ENCODE measurements at places on chromosomes 6 and 20.

DNA sequence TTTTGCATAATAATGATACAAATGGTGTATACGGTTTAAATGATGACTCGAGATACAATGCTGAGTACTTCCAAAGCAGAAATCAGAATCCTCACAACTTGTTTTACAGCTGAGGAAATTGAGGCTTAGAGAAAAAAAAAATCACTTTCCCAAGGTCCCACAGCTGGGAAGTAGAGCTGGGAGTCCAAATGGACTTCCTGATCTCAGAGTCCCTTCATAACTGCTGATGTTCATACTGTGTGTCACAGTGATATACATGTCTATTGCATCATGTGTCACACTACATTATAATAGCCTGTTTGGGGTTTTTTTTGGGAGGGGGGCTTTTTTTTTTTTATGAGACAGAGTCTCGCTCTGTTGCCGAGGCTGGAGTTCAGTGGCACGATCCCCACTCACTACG lies 8.5 kb downstream of the HM13 start:
- DNase-seq, result no peak

DNA sequence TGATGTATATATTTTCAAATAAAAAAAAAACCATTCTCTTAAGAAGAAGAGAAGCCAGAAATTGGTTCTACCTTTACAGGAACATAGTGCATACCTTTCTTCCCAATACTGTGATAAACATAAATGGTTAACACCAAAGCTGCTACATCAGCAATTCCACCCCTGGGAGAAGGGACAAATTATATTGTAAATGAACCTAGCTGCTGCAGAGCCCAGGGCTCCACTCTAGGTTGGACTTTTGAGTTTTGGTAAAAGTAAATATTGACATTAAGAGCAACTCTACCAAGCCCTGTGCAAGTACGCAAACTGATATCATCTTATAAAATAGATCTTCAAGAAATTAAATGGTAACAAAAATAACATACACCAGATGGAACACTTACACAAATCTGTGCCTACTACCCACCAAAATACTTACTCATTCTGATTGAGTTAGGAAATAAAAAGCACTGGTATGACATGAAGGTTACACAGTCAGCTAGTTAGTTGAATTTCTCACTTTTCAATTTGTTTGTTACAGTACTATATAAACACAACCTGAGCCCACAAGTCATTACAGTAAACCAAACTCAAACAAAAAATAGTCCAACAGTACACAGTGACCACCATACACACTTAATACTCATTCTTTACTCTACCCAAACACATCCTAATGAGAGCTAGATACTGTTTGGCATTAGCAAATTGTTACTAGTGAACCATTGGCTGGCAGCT lies 223.3 kb upstream of the HEY2 start:
- no peak for DNase-seq

DNA sequence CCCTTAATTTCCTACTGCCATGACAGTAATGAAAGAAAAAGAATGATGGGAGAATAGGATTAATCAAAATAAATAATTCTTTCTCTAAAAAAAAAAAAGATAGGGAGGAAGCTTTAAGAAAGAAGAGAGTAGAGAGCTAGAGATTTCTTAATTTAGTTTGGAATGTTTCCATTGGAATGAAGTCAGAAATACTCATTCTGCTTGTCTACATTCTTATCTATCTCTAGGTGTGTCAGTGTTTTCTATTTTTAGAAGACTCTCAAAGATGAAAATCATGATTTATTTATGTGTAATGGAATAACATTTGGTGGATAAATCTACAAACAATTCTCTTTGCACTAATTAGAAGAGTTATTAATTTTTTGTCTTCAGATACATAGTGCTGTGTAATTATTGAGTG lies 38.0 kb upstream of the HIVEP1 start:
- no peak for DNase-seq

DNA sequence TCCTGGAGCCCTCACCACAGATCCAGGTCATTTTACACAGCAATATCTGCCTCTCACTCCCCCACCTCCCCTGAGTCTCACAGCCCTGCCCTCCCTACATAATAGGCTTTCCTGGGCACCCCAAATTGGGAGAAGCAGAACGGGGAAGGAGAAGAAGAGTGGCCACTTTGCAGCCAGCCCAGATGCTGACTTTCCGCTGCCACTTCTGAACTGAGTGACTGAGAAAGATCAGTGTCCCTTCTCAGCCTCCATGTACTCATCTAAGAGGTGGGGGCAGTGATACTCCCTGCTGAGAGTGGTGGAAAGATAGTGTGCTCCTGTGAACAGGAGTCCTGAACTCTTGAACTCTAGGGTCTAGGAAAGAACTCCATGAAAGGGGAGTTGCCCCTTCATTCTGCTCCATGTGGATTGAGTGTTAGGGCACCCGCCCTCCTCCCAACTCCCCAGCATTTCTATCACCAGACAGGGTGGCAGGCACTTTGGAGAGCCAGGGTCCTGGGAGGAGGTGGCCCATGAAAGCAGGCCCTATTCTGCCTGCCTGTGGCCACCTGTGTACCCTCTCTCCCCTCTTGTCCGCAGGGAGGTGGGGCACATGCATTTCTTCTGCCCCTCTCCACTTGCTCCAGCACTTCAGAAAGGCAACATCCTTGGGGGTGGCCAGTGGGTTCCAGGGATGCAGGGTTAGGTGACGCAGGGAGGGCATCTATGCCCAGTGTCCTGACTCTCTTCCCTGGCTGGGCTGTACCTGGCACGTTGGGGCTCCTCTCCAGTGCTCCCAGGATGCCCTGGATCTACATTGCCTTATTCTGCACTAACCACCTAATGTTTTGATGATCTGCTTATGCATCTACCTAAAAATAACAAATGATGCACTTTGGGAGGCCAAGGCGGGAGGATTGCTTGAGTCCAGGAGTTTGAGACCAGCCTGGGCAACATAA lies 38.3 kb upstream of the MRPS18A start:
- DNase-seq, result peak; percentile 53

DNA sequence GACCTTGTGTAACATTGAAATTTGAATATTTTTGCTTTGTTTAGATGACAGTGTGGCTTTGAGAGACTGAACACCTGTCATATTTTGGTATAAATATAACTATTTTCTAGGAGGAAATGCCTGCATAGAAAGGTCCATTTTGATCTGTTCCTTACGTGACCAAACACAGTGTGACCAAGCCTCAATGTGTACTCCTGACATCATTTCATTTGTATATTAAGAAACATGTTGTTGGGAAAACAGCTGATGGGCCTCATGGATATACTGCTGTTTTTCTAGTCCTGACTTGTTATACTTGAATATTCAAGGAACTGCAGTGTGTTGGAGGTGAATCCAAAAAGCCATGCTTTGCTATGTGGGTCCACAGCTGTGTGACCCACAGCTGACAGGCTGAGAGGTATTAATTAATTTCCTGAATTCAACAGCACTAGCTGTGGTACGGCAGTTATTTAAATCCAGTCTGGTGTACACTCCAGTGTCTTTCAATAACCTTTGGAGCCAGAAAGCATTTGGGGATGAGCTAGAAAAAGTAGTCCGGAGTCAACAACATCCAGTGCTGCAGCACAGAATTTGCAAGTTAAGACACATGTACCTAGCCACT lies 18.9 kb downstream of the NCOA7 start:
- DNase-seq, result no peak

GRCh38 chr6:46240866-46241565 lies 70.2 kb upstream of the ENPP5 start:
- no peak for DNase-seq

- no peak for DNase-seq
Observed at GRCh38 chr6:169171951-169172350, 81.7 kb downstream of the THBS2 start.

- no peak for DNase-seq
Observed at GRCh38 chr20:34567892-34568865, 9.7 kb downstream of the MAP1LC3A start.

GRCh38 chr6:164570801-164571200 lies 738.6 kb downstream of the C6orf118 start:
- no peak for DNase-seq

DNA sequence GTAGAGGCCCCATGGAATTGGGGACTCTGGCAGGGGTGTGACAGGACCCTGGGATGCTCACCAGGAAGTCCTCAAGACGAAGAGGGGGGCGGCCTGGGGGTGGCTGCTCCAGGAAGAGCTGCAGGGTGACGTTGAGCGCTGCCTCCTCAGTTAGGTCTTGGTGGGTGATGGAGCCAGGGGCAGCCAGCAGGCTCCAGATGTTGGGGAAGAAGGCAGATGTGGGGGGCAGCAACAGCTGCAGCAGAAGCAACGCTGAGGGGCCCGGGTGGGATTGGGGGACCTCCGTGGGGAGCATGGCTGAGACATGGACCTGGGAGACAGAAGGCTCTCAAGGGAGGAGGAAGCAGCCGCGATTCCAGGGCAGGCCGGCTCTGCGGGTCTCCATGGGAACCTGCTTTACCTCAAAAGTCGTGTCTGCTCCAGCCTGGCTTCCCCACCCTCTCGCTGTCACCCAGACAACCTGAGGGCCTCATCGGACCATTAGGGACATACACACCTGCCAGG lies 591 bp downstream of the VWA7 start:
- DNase-seq, result no peak

DNA sequence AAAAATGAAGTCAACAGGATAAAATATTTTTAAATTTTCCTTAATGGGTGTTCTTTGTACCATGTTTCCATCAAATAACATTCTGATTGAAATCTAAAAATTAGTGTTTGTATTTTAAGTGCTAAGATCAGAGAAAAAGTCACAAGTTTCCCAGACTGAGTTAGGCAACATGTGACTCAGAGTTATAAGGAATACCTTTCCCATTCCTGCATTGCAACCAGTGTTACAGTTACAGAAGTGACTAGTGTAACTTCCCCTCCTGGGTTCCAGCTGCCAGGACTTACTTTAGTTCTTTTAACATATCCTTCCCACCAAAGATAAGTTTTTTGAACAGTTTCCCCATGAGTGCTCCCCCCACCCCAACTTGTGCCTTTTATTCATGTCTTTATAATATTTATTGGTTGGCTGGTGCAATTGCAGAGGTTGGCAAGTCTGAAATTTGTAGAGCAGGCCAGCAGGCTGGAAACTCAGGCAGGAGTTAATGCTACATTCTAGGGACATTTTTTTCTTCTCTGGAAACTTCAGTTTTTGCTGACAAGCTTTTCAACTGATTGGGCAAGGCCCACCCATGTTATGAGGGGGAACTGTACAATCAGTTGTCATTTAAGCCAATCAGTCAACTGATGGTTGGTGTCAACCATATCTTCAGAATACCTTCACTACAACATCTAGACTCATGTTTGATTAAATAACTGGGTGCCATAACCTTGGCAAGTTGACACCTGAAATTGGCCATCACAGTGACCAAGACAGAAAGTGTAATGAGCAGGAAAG lies 22.9 kb upstream of the ESR1 start:
- DNase-seq, result no peak

- no peak for DNase-seq
Observed at GRCh38 chr6:80434691-80435350, 328.4 kb downstream of the BCKDHB start.

GRCh38 chr6:107704347-107705013 lies 119.6 kb downstream of the SCML4 start:
- peak; percentile 59 for DNase-seq

GRCh38 chr6:102417368-102417998 lies 1024.0 kb downstream of the GRIK2 start:
- DNase-seq, result no peak

GRCh38 chr20:19785173-19785982 lies 27.3 kb downstream of the RIN2 start:
- DNase-seq, result no peak

GRCh38 chr20:20624914-20625313 lies 87.5 kb downstream of the RALGAPA2 start:
- no peak for DNase-seq

DNA sequence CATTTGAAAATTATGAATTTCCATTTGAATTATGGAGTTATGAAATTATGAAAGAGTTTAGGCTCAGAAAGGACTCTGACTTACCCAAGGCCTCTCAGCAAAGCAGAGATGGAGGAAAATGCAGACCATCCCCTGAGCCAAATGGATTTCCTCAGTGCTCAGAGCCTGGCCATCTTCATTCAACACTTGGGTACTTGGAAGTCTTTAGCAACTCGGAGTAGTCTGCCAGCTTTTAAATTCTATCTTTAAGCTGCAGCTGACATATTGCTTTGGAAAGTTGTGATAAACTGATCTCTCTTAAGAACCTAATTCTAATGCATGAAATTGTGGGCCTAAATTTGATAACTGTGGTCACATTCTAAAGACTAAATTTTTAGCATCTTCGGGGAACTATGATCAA lies 315.4 kb downstream of the SAMD5 start:
- no peak for DNase-seq

GRCh38 chr20:53238121-53238660 lies 266.0 kb downstream of the TSHZ2 start:
- no peak for DNase-seq

DNA sequence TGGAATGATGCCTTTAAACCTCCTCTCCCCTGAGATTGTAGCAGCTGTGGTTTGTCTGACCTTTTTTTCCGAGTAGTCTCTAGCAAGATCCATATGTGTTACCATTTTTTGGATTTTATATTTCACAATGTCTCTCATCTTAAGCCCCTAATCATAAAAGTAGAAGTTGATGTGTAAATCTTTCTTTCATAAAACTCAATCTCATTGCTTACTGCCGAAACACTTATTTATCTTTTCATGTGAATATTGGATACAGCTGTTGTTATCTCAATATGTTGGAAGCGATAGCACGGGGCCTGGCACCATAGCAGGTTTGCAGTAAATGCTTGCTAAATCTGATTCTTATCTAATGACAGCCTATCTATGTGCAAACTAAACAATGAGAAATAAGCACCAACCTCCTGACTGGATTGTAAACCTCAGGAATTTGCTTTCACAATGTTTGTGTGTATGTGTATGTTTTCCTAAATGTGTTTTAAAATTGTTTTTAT lies 14.2 kb downstream of the SMPDL3A start:
- DNase-seq, result peak; percentile 3

GRCh38 chr6:137811121-137811915 lies 55.7 kb upstream of the TNFAIP3 start:
- DNase-seq, result peak; percentile 42
